ENCODE measurements at places on chromosomes 3 and 15.

DNA sequence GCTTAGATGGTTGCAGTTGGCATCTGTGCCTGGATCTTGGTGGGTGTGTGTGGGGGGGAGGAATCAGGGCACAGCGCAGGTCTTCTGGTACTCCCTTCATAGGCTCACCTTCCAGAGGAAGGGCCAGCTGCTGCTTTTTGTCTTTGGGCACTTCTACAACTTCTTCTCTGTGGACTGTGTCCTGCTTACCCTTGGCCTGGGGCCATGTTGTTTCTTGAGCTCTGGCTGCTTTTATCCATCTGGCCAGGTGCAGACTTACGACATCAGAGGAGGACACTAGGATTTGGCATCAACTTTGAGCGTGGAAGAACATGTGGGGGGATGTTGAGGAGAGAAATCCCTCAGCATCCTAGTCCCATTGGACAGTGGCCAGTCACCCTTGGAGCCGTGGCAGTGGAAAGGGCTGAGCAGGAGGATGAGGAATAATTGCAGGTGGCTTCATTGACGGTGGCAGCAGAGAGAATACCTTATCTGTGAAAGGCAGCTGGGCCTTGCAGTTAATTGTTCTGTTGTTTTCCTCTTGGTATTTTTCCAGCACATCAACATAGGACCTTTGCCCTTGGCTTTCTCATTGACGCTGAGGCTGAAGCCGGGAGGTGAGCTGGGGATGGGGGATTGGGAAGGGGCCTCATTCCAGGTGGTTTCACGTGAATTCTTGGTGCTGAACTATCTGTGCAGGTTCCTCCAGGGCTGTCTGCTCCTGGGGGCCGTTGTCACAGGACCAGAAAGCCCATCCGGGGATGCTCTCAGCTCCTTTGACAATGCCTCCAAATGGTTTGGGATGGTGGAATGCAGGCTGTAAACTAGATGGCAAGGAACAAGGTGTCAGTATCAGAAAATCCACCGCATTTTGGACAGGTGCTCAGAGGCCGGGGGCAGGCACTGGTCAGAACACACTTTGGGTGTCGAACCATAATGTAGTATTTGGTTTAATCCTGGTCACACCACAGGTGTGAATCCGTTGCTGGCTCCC is 9.7 kb downstream of the EPHB1 start:
- no peak for DNase-seq

- DNase-seq: no peak
Observed at GRCh38 chr3:100103558-100104441, 10.5 kb downstream of the FILIP1L start.

GRCh38 chr3:64489361-64490044 is 198.3 kb downstream of the ADAMTS9 start:
- no peak for DNase-seq

GRCh38 chr3:129732200-129732876 is 125.9 kb upstream of the PLXND1 start:
- DNase-seq: no peak

GRCh38 chr3:184380627-184381260 is 890 bp downstream of the CHRD start:
- no peak for DNase-seq

GRCh38 chr15:88830016-88830415 is 26.8 kb downstream of the ACAN start:
- DNase-seq: no peak

DNA sequence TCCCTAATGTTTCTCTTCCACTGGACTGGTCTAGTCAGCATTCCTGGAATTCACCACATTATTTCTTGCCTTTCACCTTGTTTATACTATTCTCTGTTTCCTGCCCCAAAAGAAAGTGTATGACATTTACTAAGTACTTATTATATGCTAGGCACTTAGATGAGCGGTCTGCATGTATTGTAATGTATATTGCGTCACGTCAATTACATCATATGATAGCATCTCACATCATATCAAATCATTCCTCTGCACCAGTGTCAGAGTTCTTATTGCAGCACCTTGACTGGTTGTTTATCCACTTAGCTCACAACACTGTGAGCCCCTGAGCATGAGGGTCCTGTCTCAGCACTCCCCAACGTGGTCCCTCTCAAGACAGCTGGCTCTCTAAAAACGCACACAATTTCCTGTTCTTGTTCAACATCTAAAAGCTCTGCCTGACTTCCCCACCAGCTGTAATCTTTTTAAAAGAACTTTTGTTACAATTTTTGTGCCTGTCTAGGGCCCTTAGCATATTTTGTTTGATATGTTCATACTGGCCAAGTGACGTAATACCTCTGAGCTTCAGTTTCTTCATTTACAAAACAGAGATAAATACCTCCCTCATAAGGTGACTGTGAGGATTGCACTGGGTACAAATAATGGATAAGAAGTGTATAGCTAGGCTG is 58.8 kb downstream of the ARHGAP31 start:
- peak; percentile 52 for DNase-seq

- DNase-seq: no peak
Observed at GRCh38 chr3:79517766-79518413, 249.9 kb downstream of the ROBO1 start.

DNA sequence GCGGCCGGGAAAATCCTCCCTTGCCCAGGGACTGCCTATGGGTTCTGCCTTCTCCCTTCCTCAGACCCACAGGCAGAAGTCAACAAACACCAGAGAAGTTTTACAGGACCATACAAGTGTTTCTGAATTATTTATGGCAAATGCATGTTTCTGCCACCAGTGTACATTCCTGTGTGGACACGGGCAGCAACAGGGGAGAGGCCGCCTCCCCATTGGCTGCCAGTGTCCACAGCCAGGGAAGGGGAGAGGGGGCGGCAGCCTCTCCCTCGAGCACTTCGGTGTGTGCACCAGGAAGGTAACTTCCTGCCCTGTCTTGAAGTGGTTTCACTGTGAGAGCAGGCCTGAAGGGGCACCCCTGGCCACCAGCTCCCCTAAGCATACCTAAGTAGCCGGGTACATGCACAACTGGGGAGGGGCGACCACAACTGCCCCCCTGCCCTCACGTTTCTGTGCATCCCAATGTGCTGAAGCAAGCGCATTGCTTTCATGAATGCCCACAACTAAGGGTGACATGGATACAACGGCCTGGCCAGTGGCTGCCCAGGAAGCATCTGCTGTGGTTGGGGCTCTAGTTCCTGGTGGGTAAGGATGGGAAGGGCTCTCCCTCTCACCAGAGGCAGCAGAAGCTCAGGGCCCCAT is 14.8 kb upstream of the SHISA5 start:
- DNase-seq: no peak

DNA sequence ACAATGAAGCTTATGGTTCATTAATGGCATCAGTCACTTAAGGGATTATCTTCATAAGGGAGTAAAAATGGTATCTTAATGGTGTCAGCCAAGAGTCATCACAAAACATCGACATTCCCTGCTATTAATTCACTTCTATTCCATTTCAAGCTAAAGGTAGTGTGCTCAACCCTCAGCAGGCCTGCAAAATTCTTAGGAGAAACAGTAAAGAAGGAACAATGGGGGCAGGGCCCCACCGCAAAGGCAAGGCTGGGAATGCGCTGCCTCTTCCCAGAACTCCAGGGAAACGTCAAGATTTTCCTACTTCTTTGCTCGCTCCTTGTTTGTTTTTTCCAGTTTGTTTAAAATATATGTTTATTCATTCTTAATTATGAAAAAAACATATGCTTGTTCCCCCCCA is 187.3 kb upstream of the TSC22D2 start:
- DNase-seq: no peak

- no peak for DNase-seq
Observed at GRCh38 chr15:58590926-58591325, 158.6 kb downstream of the ADAM10 start.

- no peak for DNase-seq
Observed at GRCh38 chr3:52436500-52437149, 8.3 kb downstream of the SEMA3G start.
